ENCODE measurements at places on chromosomes 11 and 22. TPM values are rescaled to one million over a fixed set of nuclear protein-coding genes. Genes with fewer than 3 reads are reported as not detected.

Gene GPHA2
- total RNA-seq, result not detected

GRCh38 chr11:70834277-70834940 lies 418.0 kb downstream of the SHANK2 start:
- DNase-seq, result no peak

Gene ANGPTL5
- total RNA-seq, result 1.3 TPM

- DNase-seq, result no peak
Measured at GRCh38 chr11:102530558-102530957, at the start of gene MMP7. TSS of gene MMP7 (minus strand) at chr11:102530747. CDS start at chr11:102530700, 47 bp downstream.

- no peak for DNase-seq
Measured at GRCh38 chr11:71221821-71222220, 30.6 kb downstream of the SHANK2 start.

Gene DNAJB13
- not detected for total RNA-seq

DNA sequence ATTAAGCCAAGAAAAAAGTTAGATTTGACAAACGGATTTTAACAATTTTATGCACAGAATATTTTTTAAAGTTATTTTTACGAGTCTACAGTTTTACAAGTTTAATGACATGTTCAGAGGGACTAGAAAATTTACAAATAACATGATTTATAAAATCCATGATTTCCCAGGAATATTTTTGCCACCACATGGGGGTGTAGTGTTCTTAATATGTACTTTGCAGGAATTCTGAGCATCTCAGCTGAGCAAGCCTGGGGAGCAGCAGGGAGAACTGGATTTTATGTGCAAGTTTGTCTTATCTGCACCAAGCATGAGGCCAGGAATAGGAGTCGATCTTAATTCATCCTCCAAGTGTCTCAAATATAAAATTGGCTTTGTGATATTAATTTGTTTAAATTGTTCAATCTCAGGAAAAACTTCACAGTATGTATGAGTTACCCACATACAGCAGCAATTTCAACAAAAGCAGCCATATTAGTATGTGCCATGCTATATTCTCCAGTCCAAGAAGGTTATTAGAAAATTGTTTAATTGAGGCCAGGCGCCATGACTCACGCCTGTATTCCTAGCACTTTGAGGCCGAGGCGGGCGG lies 826.3 kb downstream of the DLG2 start:
- DNase-seq, result no peak

Gene ARHGAP20
- total RNA-seq, result 0.16 TPM

GRCh38 chr11:116701297-116701801 lies 71.4 kb downstream of the BUD13 start:
- no peak for DNase-seq

Gene CHST1
- 2.9 TPM for total RNA-seq

DNA sequence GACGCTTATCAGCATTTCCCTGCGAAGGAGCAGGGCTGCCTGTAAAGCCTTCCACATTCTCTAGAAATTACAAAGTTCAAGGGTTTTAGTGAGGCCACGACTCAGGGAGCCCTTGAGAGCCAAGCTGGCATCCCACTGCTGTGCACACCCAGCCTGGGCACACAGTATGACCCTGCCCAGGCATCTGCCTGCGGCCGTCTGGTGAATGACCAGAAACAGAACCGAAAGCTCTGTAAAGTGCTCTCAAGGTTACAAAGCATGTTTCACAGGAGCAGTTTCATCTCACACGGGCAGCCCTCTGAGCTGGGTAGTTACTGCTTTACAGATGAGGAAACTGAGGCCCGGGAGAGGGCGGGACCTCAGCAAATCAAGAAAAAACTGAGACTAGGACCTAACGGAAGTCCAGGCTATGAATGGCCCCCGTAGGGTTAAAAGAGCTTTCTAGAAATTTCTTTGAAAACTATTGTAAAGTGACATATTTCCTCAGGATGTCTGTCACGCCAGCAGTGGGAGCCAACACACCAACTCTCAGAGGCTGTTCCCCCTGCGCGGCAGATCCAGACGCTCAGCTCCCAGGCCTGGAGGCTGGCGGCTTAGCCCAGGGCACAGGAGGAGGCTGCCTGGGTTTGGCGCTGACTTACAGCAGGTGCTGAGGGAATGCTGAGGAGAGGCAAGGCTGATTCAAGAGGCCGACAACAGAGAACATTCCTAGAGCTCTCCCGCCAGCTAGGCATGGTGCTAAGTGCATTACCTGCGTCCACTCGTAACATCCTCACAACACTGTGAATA lies 7.7 kb upstream of the TCF20 start:
- DNase-seq, result no peak

Gene RIMBP3B
- not detected for total RNA-seq

GRCh38 chr11:35039076-35039475 lies 99.9 kb upstream of the CD44 start:
- DNase-seq, result no peak

Gene PDGFD
- total RNA-seq, result 10.9 TPM

GRCh38 chr11:84465040-84465439 lies 1162.1 kb downstream of the DLG2 start:
- DNase-seq, result no peak

DNA sequence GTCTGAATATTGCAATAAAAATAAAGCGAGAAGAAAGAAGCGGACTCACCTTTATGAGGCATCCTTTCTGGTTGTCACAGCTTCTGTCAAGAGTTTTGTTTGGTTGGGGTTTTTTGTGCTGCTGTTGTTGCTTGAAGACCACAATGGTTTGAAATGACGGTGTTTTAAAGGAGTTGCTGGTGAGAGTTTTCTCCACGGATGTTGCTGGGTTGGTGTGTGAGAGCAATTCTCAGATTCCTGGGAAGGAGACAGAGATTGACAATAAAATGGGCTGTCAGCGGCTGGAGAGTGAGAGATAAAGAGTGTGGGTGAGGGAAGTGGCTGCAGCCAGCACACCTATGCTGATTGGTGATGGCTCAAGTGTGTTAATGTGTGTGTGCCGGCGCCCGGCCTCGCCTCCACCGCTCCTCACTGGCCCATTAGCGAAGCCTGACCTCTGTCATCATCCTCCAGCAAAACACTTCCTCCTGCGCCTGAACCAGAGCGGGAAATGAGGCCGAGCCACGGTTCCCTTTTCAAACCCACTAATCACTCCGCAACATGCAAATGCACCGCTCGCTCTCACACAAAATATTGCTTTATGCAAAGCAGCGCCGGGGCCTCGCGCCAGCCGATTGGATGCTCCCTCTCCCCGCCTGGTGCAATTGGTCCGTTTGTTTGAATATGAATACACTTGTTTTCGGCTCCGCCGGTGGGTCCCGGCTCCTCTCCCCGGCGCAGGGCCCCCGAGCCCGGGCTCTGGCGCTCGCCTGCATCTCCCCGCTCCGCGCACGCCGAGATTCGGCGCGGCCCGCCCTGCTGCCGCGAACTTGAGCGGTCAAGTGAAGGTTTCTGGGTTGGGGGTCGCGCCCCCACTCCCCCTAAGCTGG lies at the start of gene PAX6:
Gene PAX6 (minus strand): TSS at position 544 of the 869 bp plus-strand sequence. CDS start 4,911 bp downstream, outside the sequence.
- DNase-seq, result no peak

- DNase-seq, result no peak
Measured at GRCh38 chr11:1997755-1998154, at the start of gene H19. TSS of gene H19 (minus strand) at chr11:1997842.

Gene PIWIL4
- total RNA-seq, result 0.66 TPM

Gene CASP4
- 13.9 TPM for total RNA-seq

Gene CYTH4
- 4.8 TPM for total RNA-seq

Gene VSTM5
- total RNA-seq, result not detected

GRCh38 chr22:30202531-30203006 lies 44.0 kb downstream of the LIF start:
- DNase-seq, result no peak

DNA sequence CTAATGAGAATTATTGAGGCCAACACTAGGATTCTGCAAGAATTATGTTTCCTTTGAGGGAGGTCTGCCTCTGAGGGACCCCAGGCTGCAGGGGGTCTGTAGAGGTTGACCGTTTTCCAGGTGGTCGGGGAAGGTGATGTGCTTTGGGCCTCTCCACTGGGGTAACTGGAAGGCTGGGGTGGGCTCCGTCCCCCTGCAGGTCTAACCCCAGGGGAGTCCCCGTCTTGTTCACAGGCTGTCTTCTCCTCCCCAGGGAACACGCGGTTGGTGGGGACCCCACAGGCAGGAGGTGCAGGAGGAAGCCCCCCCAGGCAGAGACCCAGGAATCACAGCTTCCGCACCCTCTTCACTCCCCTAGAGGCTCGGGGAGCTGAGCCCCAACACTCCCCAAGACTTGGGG lies 726.4 kb downstream of the BRD1 start:
- no peak for DNase-seq

- no peak for DNase-seq
Measured at GRCh38 chr11:75602951-75603350, 40.9 kb downstream of the SERPINH1 start.

Gene HNRNPUL2
- 37.6 TPM for total RNA-seq

Gene MED19
- 9.4 TPM for total RNA-seq

DNA sequence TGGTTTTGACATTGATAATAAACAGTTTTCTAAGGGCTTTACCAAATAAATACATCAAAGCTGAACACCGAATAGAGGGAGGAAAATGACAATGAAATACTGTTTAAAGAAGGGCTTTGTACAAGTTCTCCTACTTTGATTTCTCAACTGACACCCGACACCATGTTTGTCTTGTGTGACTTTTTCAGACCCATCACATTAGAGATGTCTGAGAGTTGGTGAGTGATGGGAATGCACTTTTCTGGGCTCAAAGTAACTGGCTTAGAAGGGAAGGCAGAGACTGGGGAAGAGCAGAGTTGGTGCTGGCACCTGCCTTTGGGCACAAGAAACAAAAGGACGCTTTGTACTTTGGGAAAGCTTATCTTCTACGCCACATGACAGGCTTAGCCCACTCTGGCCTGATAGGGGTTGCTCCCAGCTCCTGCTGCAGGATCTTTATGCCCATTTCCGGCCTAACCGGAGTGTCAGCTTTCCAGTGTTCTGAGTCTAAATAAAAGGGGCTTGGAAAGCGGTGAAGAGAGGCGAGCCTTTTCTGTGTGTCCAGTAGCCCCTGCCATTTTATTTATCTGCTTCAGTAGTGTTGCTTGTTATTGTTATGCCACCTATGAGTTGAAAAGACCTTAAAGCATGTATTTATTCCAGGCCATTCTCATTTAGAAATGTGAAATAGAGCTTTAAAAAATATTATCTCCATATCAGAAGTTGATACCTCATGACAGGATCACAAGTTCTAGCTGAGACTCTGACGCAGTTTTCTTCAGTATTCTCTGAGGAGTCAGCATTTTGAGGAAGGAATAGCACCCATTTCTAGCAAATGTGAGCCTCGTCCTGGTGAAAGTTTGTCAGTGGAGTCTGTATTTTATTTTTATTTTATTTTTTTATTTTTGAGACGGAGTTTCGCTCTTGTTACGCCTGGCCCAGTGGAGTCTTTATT lies 24.2 kb downstream of the KREMEN1 start:
- DNase-seq, result no peak

DNA sequence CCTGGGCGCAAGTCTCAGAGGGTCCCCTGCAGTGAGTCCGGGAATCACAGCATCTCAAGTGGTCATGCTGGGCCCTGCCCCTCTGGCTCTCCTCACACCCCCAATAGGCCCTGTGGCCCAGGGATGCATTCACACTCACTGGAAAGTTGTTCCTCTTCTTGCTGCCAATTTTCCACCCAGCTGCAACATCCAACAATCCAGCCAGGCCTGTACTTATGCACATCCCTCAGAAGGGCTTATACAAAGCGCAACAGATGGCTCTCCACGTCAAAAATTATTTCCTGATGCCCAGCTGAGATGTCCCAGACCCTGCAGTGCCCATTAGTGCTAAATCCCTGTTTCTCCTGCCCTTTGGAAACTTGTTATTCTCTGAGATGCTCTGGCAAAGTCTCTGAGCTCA lies 407.8 kb upstream of the NARS2 start:
- DNase-seq, result no peak

GRCh38 chr22:37282385-37282677 lies at the start of gene CYTH4:
TSS of gene CYTH4 (plus strand) at chr22:37282508. CDS start at chr22:37282570, 62 bp downstream.
- DNase-seq, result peak; percentile 64

DNA sequence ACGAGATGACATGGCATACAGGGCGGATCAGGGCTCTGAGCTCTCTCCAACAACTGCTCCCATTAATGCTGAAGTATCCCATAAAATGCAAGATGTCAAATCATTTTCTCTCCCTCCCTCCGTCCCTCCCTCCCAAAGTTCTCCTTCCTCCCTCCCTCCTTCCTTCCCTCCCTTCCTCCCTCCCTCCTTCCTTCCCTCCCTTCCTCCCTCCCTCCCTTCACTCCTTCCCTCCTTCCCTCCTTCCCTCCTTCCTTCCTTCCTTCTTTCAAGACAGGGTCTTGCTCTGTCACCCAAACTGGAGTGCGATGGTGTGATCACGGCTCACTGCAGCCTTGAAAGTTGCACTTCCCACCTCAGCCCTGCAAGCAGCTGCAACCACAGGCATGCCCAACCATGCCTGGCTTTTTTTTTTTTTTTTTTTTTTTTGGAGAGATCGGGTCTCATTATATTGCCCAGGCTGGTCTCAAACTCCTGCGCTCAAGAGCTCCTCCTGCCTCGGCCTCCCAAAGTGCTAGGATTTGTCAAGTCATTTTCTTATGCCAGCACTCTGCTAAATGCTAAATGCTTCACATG lies 38.2 kb downstream of the TXN2 start:
- no peak for DNase-seq

- DNase-seq, result no peak
Measured at GRCh38 chr11:119906376-119906775, 177.4 kb upstream of the NECTIN1 start.

GRCh38 chr11:67277231-67277961 lies 11.1 kb downstream of the GRK2 start:
- DNase-seq, result peak; percentile 93

GRCh38 chr11:118290923-118291322 lies 13.6 kb upstream of the CD3E start:
- no peak for DNase-seq

DNA sequence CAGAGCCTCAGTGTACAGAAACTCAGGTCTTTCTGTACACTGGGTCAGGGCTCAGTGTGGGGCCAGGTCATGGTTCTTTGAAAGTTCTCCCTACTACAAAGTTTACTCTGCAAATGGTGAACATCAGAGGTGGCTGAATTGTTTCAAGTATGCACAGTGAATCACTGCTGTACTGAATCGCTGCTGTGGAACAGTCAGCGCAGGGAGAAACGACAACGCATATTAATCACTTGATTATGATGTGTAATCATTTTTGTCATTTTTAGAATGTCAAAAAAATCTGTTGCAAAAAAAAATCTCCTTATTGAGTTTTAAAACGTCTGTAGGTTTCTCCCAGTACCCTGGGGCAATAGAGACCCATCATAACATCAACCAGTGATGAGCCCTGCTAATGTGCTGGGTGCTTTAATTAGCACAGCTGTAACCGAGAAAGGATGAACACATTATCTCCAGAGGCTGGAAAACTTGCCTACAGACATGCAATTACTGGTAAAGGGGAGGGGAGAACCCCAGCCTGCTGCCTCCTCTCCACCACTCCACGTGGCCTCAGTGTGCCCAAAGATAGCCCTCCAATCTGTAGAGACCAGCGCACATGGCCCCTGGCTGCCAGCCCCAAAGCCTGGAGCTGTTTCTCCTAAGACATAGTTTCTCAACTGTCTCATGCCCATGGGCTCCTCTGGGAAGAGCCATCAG lies 12.8 kb downstream of the ARRB1 start:
- no peak for DNase-seq

Gene CPT1A
- 73.1 TPM for total RNA-seq
